CD4-positive, alpha-beta T cell treated with Interferon alpha-2 for 1 hour (primary cell): ENCODE measurements at places on chromosomes 1 and 21.

GRCh38 chr1:84749427-84749826, 59.2 kb upstream of the SSX2IP start:
- no peak for DNase-seq

DNA sequence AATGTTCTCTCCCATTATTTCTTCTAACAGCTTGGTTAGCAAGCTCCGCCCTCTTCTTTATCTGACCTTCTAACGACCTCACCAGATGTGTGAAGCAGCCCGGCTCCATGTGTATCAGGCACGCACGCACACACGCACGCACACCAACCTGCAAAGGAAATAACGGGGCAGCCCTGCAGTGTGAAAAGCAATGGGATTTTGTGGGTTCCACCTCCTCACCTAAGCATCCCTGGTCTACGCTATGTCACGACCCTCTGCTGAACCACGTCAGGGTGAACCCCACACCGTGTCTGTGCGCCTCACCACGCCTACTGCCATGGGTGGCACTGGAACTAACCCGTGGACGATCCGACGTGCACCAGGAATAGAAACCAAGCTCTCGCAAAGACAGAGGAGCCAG, 10.4 kb downstream of the SSU72 start:
- DNase-seq: no peak

DNA sequence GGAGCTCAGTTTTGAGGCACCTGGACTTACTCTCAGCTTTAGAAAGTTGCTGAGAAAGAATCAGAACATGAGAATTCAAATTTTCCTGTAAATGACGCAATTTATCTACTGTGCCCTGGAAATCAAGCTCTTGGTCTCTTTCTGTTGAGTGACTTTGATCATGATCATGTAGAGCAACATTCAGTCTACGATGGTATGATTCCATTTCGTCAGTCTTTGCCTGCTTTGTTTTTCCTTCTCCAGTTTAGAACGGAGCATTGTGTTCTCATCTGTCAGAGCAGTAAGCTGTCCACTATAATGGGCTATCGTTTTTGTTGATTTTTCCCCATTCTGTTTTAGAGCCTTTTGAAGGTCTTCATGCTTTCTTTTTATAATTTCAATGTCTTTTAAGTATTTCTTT, 20.7 kb downstream of the SFT2D2 start:
- DNase-seq: no peak

DNA sequence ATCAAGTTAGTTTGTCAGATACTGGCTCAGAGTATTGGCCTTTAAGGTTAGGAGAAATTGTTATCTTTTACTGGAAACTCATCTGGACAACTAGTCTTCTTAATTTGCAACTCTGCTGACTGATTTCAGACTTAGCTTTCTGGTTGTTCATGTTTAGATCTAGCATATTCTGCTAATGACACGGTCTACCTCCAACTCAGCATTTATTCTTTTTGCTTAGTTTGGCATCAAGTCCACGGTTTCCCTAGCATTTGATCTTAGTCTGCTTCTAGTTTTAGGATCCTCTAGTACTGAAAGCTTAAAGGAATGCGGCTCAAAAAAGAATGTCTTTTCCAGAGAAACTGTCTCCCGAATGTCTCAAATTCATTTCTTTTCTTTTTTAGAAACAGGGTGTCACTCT, 75.6 kb upstream of the SLFNL1 start:
- DNase-seq: no peak

GRCh38 chr1:30198795-30199403, 524.5 kb downstream of the MATN1 start:
- DNase-seq: no peak

DNA sequence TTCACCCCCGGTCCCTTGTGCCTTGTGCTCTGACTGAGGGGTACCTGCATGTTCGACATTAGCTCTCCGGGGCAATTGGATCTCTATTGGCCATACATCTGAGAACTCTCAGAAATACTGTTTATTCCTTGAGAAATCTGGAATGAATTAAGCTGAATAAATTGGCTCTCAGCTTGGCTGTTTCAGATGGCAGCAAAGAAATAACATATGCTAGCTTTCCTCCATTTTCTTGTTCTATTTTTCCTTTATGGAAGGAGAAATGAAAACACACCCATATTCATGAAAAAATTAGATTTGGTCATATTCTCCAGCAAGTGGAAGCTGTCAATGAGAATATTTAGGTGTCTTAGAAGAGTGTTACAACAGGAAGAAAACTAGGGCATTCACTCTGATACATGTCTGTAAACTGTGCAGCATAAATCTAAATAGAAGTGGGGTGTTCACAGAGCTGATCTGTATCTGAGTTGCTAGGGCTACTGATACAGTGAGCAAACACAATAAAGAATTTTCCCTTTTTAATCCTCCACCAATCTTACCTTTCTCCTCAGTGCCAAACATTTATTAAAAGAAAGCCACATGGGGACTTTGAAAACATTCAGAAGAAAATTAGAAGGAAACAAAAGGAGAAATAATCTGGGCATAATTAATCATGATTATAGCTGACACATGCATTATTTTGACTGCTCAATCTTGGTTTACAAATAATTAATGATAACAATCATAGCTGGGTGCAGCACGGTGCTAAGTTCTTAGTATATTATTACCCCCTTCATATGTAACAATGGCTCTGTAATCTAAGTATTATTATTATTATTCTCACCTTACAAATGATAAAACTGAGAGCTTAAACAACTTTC, 671.9 kb upstream of the USP24 start:
- no peak for DNase-seq

DNA sequence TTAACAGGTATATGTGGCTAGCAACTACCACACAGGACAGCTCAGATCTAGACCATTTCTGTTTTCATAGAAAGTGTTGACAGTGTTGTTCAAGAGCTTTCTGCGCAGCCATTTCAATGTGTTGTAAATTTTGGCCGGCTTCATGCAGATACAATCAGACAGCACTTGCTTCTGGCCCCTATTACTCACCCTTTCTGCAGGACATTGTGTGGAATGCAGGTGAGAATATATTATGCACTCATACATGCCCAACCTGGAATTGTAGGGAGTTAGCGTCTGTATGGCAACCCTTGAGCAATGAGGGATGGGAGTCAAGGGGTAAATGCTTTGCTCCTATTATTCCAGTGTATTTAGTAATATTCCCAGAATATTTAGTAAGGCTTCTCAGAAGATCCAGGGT, 180.9 kb upstream of the PLXNA2 start:
- no peak for DNase-seq

- no peak for DNase-seq
Observed at GRCh38 chr1:234554218-234554697, 55.7 kb downstream of the IRF2BP2 start.

DNA sequence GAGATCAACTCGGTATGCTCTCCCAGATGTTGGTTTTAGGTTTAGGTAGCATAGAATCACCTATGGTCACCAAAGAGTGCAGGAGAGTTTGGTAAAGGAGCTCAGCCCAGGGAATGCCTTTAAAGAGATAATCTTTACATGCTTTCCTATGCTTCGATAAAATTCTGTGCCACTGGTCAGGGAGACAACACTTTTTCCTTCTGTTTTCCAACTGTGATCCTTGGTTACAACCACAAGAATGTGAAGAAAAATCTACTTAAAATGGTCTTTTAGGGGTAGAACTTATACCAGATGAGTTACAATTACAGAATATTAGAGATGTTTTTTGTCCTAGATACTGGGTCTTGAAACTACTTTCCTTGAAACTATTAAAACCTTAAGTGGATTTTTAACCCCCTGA, 895.6 kb downstream of the TTLL7 start:
- DNase-seq: no peak

DNA sequence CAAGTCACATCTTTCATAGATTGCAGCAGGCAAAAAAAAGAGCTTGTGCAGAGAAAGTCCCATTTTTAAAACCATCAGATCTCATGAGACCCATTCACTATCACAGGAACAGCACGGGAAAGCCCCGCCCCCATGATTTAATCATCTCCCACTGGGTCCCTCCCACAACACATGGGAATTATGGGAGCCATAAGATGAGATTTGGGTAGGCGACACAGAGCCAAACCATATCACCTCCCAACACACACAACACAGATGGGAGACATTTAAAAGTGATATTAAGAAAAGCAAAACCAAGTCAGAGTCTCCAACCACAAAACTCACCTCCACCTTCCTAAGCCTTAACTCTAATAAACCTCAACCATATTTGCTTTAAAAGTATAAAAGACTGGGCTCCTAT, 61.5 kb upstream of the TIAM1 start:
- no peak for DNase-seq

- DNase-seq: no peak
Observed at GRCh38 chr1:235397733-235398132, 30.5 kb downstream of the TBCE start.

GRCh38 chr1:62281922-62282555, 37.2 kb downstream of the KANK4 start:
- DNase-seq: no peak

GRCh38 chr1:151282883-151283725, 1.0 kb downstream of the ZNF687 start:
- peak; percentile 30 for DNase-seq

GRCh38 chr1:200896531-200897196, 2.0 kb downstream of the INAVA start:
- no peak for DNase-seq

DNA sequence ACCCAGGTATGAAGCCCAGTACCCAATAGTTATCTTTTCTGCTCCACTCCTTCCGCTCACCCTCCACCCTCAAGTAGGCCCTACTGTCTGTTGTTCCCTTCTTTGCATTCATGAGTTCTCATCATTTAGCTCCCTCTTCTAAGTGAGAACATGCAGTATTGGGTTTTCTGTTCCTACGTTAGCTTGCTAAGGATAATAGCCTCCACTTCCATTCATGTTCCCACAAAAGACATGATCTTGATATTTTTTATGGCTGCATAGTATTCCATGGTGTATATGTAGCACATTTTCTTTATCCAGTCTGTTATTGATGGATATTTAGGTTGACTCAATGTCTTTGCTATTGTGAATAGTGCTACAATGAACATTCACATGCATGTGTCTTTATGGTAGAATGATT, 2.8 kb upstream of the TP53BP2 start:
- DNase-seq: no peak

GRCh38 chr1:60899464-60899863, 182.9 kb upstream of the NFIA start:
- DNase-seq: no peak

DNA sequence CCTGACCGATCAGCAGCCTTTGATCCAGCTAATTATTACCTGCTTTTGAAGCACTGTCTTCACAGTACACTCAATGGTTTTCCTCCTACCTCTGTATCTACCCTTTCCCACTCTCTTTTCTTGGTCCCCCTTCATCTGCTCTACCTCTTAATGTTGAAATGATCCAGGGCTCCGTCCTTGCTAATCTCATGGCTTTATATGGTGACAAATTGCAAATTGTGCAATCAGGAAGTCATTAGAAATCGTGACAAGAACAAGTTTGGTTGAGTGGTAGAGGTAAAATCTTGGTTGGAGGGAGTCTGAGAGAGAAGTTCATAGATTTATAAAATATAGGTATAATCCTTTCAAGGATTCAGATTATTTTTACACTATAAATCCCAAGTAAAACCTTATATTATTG, 9.6 kb upstream of the CYB5R1 start:
- no peak for DNase-seq

GRCh38 chr1:3551290-3551678, 60.0 kb downstream of the MEGF6 start:
- no peak for DNase-seq

- DNase-seq: no peak
Observed at GRCh38 chr1:234373959-234374254, 651 bp downstream of the COA6 start.

- no peak for DNase-seq
Observed at GRCh38 chr1:116416854-116417513, 43.9 kb downstream of the ATP1A1 start.

DNA sequence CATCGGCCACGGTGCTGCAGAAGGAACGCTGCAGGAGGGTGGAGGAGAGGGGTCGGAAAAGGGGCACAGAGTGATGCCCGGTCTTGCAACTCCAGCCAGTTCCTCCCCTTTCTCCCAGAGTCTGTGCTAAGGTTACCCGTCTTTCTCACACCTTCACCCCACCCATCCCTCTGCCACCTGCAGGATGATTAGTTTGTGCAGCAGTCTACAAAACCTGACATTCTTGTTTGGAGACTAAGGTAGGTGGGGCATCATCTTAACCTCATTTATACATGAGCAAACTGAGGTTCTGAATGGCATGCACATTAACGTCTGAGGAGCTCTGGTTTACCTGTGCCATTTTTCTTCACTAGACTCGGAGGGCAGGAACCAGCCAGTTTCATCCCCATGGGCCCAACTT, 232.3 kb downstream of the GRIK3 start:
- DNase-seq: no peak

DNA sequence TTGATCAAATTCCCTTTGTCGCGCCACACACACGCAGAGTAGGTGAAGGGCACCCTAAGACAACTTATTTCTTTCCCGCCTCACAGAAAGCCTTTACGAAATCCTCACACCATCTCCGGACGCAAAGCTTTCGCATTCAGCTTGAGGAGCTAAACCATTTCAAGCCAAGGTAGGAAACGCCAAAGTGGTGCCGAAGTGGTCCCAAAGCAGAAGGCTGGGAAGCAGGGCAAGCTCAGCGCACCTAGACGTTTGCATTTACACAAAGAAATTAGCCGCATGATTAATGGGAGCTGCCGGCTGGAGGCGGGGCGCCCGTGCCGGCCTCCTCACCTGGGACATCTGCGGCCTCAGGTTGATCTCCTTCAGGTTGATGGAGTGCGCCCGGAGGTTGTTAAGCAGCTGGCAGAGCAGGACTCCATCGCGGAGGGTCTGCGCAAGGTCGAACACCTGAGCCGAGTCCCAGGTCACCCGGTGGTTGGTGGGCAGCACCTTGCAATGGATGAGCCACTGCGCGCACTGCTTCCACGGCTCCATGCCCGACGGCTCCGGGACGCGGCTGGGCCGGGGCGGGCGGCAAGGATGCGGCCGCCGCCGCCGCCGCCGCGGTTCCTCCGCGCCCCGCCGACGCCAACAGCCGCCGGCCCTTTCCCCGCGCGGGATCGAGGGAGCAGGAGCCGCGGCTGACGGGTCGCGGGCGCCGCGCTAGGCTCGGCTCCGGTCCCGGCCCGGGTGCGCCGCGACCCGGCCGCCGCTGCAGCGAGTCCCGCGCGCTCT, 457 bp downstream of the VAV3 start:
- peak; percentile 6 for DNase-seq

GRCh38 chr1:83102630-83103071, 896.3 kb downstream of the TTLL7 start:
- no peak for DNase-seq

DNA sequence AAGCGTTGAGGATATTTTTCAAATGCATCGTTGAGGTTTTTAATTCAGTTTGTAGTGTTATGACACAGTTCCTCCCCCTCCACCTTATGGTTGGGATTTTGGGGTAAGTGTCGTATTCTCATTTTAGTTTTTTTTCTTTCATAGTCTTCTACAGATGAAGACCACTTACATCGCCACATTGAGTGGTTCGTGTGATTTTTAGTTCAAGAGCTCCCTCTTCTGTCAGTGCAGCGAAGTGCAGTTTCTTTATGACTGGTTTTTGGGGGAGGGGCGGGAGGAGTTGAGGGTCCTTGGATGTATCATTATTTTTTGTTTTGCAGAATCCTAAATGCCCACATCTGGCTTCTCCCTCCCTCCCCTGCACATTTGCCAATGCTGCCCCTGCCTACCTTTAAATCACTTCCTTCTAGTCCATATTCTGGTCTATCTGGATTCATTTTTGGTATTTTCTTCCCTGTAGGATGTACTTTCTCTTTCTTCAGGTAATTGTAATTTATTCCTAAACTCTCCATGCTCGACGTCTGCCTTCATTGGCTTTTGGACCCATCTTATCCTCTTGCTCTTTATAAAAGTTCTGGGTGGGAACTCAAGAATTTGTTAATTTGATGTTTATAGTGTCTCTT, 433.1 kb downstream of the CAMTA1 start:
- peak; percentile 38 for DNase-seq
